Stimulated activated CD8-positive, alpha-beta memory T cell treated with anti-CD3 and anti-CD28 coated beads, Interleukin-2, amount 100 ng/mL, for 48 hours (primary cell): ENCODE measurements at places on chromosomes 5 and 9.

GRCh38 chr5:8981496-8981895, 564.4 kb downstream of the SEMA5A start:
- DNase-seq, result no peak

DNA sequence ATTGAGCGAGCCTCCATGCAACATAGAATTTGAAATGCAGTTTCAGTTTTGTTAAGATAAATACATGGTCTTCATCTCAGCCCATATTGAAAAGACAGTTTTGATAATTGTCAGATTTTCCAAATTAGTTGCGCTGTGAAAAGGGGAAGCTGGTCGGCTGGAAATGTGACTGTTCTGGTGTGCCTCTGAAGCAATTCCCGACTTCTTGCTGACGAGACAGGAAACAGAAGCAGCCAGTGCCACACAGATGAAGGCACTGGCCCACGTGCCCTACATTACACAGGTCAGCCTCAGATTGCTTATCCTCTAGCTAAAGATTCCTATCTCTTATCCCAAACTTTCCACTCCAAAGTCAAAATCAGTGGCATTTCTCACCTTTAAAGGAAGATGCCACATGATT, 214.1 kb upstream of the TLE4 start:
- no peak for DNase-seq

GRCh38 chr9:96523374-96523773, 73.4 kb downstream of the HABP4 start:
- DNase-seq, result no peak

- DNase-seq, result no peak
These were observed 20.6 kb downstream of the CLPTM1L start for GRCh38 chr5:1324301-1324700.

- DNase-seq, result no peak
These were observed 947 bp upstream of the MARCHF3 start for GRCh38 chr5:127031147-127031862.

DNA sequence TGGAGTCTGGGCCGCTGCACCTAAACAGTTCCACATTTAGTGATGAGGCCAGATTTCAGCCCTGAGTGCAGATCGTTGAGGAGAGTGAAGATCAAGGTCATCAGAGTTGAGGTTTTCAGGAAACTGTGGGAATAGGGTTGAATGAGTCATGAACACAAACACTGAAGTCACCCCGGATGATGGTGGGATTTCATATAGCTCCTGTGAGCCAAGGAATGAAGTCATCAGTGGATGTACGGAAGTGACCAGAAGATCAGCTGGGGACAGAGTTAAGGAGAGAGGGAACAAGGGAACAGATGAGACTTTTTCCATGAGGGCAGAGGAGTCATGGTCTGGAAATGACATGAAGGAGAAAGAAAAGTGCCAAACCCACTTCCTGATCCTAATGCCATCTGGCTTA, 36.5 kb downstream of the PALM2AKAP2 start:
- DNase-seq, result no peak

- DNase-seq, result no peak
These were observed 41.3 kb upstream of the GRHPR start for GRCh38 chr9:37381094-37381741.

DNA sequence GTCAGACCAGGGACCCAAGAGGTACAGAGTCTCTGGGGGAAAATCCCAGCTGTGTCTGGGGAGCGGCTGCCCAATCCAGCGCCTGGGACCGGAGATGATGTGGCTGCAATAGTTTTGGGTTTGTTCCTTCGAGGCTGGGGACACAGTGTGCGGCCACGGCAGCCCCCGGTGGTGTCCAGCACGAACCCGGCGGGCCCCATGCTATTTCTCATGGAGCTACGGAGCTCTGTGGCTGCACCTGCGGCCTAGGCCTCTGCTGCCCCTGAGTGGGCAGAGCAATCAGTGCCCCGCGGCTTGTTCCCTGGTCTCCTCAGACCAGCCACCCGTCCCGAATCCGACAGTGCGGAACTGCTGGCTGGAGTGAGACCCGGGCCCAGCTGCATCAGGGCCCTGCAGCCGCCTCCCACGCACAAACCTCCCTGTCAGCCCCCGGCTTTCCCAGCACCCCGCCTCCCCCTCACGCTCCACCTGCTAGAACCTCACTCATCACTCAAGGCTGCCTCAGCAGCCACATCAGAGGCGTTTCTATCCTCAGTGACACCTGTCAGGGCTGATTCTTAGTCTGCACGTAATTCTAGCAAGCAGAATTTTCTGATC, 29.0 kb downstream of the SARDH start:
- no peak for DNase-seq
